ENCODE measurements at places on chromosomes 12 and 14. TPM values are rescaled to one million over a fixed set of nuclear protein-coding genes. Genes with fewer than 3 reads are reported as not detected.

Gene CIROP
- not detected for total RNA-seq

Gene CCNB1IP1
- total RNA-seq: 45.4 TPM

GRCh38 chr12:103965255-103965589, 450 bp upstream of the TDG start:
- H3K36me3 ChIP-seq: no peaks in the 10 kb centered on the region
- H3K4me1 ChIP-seq: peaks cover 28% of the 10 kb centered on the region
- H3K27me3 ChIP-seq: no peaks in the 10 kb centered on the region
- H3K4me3 ChIP-seq: peak overlapping the region; percentile 90
- DNase-seq: no peak

DNA sequence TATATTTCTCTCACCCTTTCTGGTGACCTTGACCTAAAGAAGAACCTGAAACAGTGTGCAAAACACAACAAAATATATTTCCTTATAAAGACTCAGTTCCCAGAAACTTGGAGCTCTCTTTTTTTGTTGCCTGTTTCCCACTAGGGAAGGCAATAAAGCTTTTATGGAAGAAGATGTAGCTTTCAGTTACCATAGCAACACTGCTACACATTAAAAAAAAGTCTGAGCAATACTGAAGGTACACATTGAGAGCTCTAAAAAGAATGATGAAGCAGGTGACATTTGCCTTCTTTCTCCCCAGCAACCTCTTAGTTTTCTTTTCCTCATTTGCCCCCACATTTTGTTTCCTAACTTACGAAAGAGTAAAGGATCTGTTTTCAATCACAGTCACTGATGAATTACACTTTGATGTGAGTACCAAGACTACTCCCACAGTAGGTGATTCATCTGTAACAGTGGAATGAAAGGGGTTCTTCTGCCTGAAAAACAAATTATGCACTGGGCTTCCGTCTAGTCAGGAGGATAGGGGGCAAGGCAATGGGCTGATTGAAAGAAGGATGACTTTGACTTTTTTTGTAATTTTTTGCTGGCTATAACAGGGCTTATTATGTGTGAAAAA, 1.1 kb upstream of the CATSPERB start:
- H3K36me3 ChIP-seq: no peaks in the 10 kb centered on the region
- H3K4me1 ChIP-seq: no peaks in the 10 kb centered on the region
- no peak for DNase-seq
- no peak overlapping the region for H3K27ac ChIP-seq
- H3K4me3 ChIP-seq: no peak overlapping the region

GRCh38 chr12:119674560-119674959, 6.6 kb downstream of the PRKAB1 start:
- H3K27me3 ChIP-seq: no peaks in the 10 kb centered on the region
- H3K4me1 ChIP-seq: peaks cover 48% of the 10 kb centered on the region
- no peak overlapping the region for H3K4me3 ChIP-seq
- DNase-seq: no peak
- peak overlapping the region; percentile 52 for H3K27ac ChIP-seq
- H3K36me3 ChIP-seq: peaks cover 66% of the 10 kb centered on the region
